ENCODE measurements at places on chromosomes 11 and 22.

GRCh38 chr11:69416762-69417698 is 64.4 kb upstream of the LINC01488 start:
- no peak for DNase-seq

DNA sequence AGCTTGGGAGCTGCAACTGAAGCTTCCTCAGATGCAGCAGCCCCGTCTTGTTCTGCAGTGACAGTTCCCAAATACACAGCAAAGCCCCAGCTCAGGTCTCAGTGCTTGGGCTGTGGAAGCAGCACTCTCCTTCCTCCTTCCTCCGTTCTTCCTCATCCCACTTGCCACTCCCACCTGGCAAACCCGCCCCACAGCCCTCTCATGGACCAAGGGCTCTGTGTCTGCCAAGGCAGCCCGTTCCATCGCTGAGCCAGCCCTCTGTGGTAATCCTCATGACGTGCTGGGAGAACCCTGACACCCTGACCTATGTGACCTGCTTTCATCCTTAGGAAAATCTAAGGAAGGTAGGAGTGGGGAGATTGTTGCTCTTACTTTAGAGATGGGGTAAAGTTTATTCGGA is 157.0 kb downstream of the DSCAML1 start:
- no peak for DNase-seq

DNA sequence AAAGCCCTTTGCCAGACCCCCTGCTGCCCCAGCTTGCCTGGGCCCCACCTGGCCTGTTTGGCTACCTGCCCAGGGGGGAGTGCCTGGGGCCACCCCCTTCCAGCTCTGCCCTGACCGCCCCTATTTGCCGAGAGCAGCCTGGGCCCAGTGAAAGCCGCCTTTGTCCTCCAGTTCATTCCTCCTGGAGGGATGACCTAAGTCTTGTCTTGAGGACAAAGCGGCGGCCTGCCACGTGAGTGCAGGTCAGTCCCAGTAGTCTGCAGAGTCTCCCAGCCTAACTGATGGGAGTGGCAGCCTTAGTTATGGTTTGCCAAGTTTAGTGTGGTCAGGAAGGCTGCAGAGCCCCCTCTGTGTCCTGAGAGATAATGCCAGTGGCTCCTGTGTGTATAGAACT is 115.9 kb upstream of the CRYBB3 start:
- no peak for DNase-seq

DNA sequence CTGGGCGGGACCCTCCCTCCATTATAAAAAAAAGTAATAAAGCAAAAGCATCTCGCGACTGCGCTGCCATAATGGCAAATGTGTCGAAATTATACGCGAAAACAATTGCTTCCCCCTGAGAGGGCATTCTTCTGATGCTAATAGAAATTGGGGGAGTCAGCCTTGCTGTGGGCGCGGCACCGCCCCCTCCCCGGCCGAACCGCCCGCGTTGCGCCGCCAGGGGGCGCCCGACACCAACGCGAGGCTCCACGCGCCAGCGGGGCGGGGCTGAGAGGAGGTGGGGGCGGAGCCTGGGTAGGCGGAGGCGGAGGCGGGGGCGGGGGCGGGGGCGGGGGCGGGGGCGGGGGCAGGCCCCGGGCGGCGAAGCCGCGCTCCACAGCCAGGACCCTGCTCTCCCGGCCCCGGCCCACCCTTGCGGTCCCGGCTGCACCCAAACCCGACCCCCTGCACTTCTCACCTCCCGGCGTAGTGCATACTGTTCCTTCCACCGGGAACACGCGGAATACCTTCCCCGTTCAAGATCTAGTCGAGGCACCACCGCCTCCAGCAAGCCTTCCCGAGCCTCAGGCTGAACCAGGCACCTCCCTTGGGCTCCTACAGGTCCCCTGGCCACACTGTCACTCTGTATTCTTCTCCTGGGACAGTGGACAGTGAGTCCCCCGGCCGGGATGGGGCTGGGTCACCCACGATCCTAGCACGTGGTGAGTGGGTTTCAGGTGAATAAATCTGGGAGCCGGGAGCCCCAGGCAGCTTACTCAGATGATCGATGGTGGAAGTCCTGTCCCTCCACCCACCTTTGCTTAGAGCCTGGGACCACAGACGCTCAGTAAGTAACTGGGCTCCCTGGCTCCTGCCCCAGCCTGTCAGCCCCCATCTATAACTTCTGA is 15.5 kb upstream of the UPK3A start:
- peak; percentile 86 for DNase-seq

GRCh38 chr11:131907371-131907770 is 537.0 kb downstream of the NTM start:
- no peak for DNase-seq

DNA sequence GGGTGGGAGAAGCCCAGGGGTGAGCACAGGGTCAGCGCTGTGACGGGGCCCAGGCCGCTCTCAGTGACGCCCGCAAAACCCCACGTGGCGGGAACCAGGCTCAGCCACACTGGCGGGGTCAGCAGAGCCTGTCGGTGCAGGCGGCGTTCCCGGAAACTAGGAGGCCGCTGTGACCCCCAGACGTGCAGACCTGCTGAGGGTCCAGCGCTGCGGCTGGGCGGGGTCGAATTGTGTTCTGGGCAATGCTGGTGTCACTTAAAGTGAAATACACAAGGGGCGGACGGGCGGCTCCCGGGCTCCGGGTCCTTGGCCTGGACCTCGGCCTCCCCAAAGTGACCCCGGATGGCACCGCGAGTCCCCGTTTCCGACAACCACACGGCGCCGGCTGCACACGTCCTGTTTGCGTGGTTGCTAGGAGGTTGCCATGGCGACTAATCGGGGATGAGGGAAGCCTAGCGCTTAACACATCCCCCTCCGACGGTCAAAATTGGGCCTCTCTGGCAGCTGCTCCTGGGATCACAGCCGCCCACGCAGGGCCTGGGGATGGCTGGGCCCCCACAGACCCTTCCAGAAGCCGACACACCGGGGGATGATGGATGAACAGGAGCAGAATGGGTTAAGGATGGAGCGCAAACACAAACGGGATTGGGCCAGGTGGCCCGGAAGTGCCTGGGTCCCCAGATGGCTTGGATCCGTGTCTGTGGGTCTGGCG is 81.7 kb upstream of the PRR5 start:
- peak; percentile 82 for DNase-seq

- DNase-seq, result no peak
These were observed 16.4 kb upstream of the MMP7 start for GRCh38 chr11:102546923-102547471.

DNA sequence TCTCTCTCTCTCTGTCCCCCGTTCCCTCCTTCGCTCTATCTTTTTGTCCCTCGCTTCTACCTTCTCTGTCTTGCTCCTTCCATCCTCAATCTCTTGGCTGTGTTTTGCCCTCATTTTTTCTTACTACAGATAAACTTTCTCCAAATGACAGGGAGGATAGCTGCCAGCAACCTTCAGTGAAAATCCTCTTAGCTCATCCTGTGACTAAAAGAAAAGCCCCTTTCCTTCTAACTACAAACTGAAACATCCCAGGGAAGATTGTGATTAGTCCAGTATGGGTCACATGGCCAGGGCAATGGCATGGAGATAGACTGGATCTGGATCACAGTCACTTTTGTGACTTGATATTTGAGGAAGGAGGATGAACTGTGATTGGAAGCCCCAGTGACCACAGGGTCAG is 10.4 kb downstream of the SPON1 start:
- no peak for DNase-seq

- no peak for DNase-seq
These were observed 10.4 kb downstream of the SMPD1 start for GRCh38 chr11:6400431-6401345.

DNA sequence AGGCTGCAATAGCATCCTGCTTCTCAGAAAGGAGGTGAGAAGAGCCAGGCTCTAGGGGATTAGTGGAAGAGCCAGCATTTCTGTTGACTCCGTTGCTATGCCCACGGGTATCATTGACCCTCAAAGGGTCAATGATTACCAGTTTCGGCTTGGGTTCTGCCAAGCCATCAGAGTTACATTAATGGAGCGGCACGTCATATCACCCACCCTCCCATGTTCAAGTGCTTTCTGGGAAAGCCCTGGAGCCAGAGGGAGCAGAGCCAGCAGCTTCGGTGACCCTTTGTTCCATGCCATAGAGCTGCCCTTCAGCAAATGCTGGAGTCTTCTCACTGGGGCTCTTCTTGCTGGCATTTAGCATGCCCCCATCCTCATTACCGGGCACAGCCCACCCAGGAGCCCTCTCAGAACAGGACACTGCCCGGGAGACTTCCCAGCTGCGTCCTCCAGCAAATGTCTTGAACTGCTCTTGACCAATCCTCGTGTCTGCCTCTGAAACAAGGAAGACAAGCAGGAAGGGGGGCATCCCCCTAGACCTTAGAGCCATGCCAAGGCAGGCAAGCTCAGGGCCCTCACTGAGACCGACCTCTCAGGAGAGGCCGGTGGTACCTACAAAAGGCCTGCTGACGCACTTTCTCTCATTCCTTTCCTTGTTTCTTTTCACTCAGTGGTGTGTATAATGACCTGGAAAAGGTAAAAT is 14.6 kb downstream of the KCNJ1 start:
- no peak for DNase-seq

- DNase-seq, result no peak
These were observed 15.8 kb upstream of the OMP start for GRCh38 chr11:77086521-77087472.

GRCh38 chr11:9636691-9637090 is 27.2 kb upstream of the SWAP70 start:
- DNase-seq, result no peak

- peak; percentile 69 for DNase-seq
These were observed 22.3 kb downstream of the SLN start for GRCh38 chr11:107689317-107690202.

GRCh38 chr11:13837286-13837685 is 125.2 kb upstream of the SPON1 start:
- no peak for DNase-seq

DNA sequence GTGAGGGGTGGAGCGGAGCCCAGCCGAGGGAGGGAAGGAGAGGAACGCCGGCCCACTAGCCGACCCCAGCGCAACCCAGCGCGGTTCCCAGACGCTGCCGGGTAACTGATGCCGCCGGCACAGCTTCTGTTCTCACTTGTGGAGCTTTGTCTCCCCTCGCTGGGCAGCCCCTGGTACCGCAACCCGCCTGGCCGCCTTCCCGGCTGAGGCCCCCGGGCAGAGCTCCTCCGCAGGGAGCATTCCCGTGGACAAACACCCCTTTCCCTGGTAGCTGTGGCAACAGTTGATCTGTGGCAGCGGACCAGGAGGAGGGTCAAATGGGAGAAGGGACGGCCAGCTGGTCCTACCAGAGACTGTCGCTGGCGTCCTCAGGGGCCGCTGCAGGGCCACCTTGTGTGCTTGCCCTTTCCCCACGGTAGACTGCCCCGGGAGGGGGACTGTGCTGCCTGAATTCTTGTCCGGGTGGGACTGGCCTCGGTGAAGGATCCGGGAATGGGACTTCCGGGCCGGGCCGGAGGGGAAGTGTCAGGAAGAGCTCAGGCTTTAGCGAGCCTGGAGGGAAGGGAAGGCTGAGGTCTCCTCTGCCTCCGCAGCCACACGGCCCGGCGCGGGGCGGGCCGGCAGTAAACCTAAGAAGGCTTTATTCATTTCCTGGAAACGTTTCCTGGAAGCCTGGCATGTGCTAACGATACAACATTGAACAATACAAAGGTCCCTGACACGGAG is 468.0 kb downstream of the OPCML start:
- DNase-seq, result peak; percentile 16

DNA sequence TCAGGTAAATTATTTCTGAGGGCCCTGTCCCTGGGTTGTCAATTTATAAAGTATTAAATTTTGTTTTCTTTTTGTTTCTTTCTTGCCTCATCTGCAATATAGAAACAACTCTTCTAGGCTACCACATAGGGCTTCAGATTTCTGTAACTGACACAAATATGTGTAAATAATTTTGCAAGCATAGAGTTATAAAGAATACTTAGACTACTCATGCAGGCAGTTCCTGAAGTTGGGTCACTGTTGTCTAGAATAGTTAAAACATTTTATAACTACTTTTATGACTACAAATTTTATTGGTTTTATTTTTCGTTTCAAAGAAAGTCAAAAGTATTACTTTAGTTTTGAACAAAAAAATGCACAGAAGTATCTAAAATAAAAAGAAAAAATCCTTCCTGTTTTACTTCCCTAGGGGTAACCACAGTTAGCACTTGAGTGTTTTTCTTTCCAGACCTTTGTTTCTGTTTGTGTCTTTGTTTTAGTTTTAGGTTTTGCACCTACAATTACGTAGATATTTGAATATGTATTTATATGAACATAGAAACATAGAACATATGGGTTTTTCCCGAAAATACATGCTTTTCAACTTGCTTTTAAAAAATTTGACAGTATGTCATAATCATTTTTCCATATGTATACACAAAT is 12.4 kb upstream of the TMEM123 start:
- DNase-seq, result no peak

GRCh38 chr11:126476977-126477376 is 121.5 kb downstream of the ST3GAL4 start:
- DNase-seq, result no peak

GRCh38 chr11:121152764-121153163 is 51.7 kb downstream of the TECTA start:
- no peak for DNase-seq

GRCh38 chr11:64744544-64745188 is 724 bp upstream of the RASGRP2 start:
- DNase-seq, result no peak

- no peak for DNase-seq
These were observed 384.1 kb downstream of the CTTN start for GRCh38 chr11:70782401-70782913.

DNA sequence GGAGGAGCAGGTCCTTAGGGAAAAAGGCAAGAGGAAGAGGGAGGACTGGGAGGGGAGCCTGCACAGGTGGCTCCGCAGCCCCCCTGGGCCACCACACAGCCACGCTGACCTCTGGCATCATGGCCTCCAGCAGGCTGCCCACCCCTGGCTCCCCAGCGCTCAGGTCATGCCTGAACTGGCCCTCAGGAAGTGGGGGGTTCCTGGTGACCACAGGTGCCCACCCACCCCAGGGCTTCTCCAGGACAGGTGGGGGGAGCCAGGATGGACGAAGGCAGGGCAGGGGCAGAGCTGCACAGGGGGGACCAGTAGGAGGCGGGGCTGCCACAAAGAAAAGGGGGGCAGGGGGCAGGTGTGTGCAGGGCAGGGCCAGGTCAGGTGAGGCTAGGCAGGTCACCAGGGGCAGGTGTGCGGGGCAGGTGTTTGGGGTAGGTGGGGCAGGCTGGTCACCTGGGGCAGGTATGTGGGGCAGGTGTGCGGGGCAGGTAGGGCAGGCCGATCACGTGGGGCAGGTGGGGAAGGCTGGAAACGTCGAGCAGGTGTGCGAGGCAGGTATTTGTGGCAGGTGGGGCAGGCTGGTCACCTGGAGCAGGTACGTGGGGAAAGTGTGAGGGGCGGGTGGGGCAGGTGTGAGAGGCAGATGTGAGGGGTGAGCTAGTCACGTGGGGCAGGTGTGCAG is 997 bp downstream of the DEAF1 start:
- DNase-seq, result no peak

GRCh38 chr22:27295040-27295439 is 506.5 kb downstream of the MN1 start:
- DNase-seq, result no peak
